ENCODE measurements at places on chromosomes 6 and 20. TPM values are rescaled to one million over a fixed set of nuclear protein-coding genes. Genes with fewer than 3 reads are reported as not detected.

DNA sequence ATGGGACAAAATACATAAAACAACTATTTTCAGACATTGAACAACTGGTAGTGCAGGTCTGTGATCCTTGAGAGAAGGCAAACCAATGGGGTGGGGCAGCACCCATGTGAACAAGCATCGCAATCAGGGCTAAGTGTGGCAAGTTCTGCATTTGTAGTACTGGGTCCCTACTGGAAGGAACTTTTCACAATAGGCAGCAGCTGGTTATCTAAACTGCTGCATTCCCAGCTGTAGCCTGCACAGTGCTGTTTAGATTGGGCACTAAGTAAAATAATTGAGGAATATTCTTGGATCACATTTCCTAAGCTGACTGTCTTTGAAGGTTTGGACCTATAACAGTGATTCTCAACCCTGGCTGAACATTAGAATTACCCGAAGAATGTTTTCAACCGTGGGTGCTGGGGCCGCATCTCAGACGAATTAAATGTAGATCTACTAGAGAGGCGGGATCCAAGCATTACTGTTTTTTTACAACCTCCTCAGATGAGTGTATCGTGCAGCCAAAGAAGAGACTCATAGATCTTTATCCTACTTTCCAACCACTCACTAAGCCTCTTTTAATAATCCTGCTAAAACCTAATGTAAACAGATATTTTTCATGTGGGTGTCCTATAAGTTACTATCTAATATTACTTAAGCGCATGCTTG lies 12.4 kb upstream of the MAP3K4 start:
- no peak for DNase-seq
- H3K27ac ChIP-seq: no peak overlapping the region
- H3K4me1 ChIP-seq: peaks cover 15% of the 10 kb centered on the region
- H3K4me3 ChIP-seq: no peak overlapping the region
- no peaks in the 10 kb centered on the region for H3K27me3 ChIP-seq

Gene XKR7
- total RNA-seq: 284 TPM

- DNase-seq: no peak
- H3K36me3 ChIP-seq: no peaks in the 10 kb centered on the region
- H3K27me3 ChIP-seq: peaks cover 3% of the 10 kb centered on the region
- H3K4me1 ChIP-seq: no peaks in the 10 kb centered on the region
- no peak overlapping the region for H3K27ac ChIP-seq
Measured at GRCh38 chr6:128446497-128446896, 73.9 kb downstream of the PTPRK start.

DNA sequence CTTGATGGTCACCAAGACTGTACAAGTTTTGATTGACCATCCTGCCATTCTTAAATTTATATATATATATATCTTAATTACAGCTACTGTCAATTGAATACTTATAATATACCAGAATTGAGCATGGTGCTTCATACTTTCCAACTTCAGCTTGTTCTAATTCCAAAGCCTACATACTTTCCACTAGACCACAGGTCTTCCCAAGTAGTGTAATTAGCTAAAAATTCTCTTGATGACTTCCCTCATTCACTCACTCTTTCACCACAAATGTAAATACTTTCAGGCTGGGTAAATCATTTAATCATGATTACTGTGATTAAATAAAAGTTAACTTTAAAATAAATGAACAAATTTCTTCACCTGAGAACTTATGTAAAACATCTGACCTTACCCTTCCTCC lies 3.4 kb downstream of the ASF1A start:
- DNase-seq: no peak
- peak overlapping the region; percentile 22 for H3K27ac ChIP-seq
- peaks cover 9% of the 10 kb centered on the region for H3K27me3 ChIP-seq
- peaks cover 44% of the 10 kb centered on the region for H3K4me1 ChIP-seq
- H3K36me3 ChIP-seq: no peaks in the 10 kb centered on the region

Gene ADGRB3
- 7.3 TPM for total RNA-seq

Gene FAM229B
- 20.3 TPM for total RNA-seq

Gene HSP90AB1
- total RNA-seq: 771 TPM

- peaks cover 5% of the 10 kb centered on the region for H3K36me3 ChIP-seq
- peaks cover 14% of the 10 kb centered on the region for H3K27me3 ChIP-seq
- H3K27ac ChIP-seq: peak overlapping the region; percentile 96
Measured at GRCh38 chr6:5762561-5762968, 244.2 kb downstream of the NRN1 start.

Data from glutamatergic neuron (in vitro differentiated cells).